Left hindlimb (tissue), 1 donor: ENCODE measurements at places on chromosomes 11 and 22.
A peak's percentile ranks its signal among the peaks of the same experiment; 100 is the strongest.

DNA sequence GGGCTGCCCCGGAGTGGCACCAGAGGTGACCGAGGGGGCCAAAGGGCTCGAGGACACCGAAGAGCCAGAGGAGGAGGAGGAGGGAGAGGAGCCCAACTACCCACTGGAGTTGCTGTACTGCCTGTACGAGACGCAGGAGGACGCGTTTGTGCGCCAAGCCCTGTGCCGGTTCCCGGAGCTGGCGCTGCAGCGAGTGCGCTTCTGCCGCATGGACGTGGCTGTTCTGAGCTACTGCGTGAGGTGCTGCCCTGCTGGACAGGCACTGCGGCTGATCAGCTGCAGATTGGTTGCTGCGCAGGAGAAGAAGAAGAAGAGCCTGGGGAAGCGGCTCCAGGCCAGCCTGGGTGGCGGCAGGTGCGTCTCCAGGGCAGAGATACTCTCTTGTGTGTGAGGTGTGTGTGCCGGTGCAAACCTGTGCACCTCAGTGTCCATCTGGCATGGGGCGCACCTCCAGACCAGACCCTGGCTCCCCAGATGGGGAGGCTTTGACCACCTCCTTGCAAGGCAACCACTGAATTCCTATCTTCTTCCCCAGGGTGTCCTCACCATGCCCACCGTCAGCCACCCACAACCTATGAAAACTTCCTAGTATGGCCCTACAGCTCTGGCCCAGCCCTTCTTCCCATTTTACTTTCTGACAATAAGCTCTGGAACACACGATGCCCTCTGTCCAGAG is 3.4 kb downstream of the NLRP6 start:
- DNase-seq: no peak

DNA sequence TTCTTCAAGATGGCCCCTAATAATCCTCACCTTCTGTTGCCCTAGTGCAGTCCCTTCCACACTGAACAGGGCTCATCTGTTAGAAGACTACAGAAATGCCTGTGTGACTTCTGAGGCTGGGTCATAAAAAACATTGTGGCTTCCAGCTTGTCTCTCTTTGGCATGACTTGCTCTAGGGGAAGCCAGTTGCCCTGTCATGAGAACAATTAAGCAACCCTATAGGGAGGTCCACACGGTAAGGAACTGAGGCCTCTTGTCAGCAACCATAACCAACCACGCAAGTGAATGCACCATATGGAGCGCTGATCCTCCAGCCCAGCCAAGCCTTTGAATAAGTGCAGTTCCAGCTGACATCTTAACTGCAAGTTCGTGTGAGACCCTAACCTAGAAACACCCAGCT is 2.6 kb downstream of the LIPT2 start:
- no peak for DNase-seq

GRCh38 chr11:134098566-134099184 is 29.8 kb downstream of the JAM3 start:
- DNase-seq: no peak

GRCh38 chr11:23990346-23991164 is 506.3 kb upstream of the LUZP2 start:
- no peak for DNase-seq

- DNase-seq: no peak
Measured at GRCh38 chr11:4071914-4072313, 22.7 kb upstream of the RRM1 start.

DNA sequence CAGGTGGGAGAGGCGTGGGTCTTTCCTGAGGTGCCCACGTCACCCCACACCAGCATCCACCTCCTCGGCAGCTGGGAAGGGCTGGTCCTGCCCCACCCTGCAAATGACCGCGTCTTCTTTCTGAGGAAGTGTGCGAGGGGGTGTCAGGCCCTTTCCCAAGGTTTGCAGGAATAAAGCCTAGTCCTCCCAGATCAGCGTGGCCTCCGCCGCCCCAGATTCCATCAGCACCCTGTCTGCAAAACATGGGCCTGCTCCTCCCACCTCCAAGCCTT is 14.4 kb upstream of the SLC39A13 start:
- peak; percentile 36 for DNase-seq

- DNase-seq: no peak
Measured at GRCh38 chr11:116072601-116073410, 568.6 kb upstream of the CADM1 start.

- peak; percentile 61 for DNase-seq
Measured at GRCh38 chr22:33922349-33922681, 2.0 kb upstream of the LARGE1 start.

DNA sequence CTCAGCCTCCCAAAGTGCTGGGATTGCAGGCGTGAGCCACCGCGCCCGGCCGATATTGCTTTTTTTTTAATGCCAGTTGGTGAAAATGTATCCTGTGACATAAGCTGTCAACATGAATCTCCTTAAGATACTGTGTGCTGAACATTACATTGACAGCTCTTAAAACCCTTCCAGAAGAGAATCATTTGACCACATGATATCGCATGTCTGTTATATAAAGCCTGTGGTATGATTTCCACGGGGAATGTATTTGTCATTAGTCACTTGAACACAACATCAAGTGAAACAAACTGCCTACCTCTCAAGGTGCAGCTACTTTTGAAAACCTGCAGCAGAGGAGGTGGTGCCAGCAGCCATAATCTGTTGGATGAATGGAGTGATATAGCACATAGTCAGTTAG is 67.0 kb downstream of the BCL2L13 start:
- no peak for DNase-seq

DNA sequence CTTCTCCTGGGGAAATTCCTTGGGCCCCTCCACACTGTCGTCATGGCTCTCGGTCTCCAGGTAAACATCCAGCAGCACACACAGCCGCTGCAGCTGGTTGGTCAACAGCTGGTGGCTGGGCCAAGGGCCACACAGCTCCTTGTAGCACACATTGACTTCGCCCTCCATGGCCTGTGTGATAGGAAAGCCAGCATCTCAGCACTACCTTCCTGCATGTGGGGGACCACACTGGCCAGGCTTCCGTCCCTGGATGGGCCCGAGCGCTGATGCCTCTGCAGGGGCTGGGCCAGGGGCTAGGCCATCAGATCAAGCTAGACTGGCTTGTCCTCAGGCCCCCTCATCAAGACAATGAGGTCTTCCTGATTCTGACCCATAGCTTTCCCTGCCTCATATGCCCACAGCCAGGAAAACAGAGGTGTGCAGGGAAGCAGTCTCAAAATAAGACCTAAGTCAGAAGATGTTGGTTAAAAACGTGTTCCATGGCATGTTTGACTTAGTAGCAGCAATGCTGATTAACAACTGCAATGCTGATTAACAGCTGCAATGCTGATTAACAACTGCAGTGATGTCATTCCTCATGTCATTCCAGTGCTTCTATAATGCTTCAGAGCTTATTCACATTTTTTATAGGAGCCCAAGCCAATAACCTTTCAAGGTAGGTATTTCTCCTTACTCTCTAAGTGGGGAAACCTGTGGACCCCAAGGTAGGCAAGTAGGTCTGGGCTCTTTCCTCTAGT is 31.3 kb downstream of the NEFH start:
- no peak for DNase-seq

DNA sequence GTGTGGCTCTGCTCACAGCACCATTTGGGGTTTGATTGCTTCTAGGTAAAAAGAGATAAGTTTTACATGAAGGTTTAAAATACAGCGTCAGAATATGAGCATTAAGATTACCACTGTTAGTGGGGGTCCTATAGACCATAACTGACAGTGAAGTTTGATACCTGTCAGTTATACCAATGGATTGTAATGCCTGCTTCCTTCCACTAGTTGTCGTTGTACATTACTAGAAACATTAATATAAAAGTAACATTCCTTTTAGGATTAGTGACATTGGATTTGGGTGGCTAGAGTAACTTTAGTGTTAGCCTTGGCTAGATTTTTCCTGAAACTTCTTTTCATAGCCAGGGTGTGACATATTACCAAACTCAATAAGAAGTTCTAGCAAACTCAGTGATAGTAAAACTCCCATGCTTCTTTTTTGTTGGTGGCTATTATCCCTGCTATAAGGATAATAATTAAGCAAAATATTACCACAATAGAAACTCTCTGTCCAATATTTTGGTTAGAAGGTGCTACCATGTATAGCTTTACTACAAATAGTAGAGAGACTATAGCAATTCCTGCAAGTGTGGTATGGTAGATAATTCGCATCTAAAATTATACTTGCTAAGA is 57.1 kb downstream of the FAM181B start:
- no peak for DNase-seq

- DNase-seq: no peak
Measured at GRCh38 chr11:25970726-25971508, 361.0 kb upstream of the ANO3 start.
